Peyer's patch (tissue), 4 donors: ENCODE measurements at places on chromosomes 16 and 17. TPM values are rescaled to one million over a fixed set of nuclear protein-coding genes. Genes with fewer than 3 reads are reported as not detected.

The P2RX1 gene
- total RNA-seq = 27.2 TPM

The LGALS9B gene
- 6.6 TPM for total RNA-seq

The HAS3 gene
- 2.5 TPM for total RNA-seq

The CEP20 gene
- 18.2 TPM for total RNA-seq

The RPL26 gene
- 865 TPM for total RNA-seq

The TEFM gene
- 25.9 TPM for total RNA-seq

DNA sequence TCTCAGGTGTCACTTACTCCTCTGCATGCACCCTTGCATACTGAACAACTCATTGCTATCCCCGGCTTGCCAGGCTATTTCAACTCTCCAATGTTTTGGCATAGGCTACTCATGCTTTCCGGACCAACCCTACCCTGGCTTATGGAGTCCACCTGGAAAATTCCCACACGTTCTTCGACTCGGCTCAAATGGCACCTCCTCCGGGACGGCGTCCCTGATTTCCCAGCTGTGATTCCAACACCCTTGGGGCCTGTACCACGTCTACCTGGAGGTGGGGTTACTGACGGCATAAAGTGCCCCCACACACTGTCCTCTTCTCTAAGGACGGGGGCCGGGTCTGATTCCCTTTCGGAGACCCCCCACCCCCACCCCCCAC is 498 bp downstream of the SMYD4 start:
- H3K36me3 ChIP-seq = no peaks in the 10 kb centered on the region
- peak overlapping the region; percentile 91 for H3K27ac ChIP-seq
- H3K4me3 ChIP-seq = peak overlapping the region; percentile 84
- no peak for DNase-seq
- H3K4me1 ChIP-seq = peaks cover 9% of the 10 kb centered on the region

GRCh38 chr17:36777118-36777517 is 160.2 kb upstream of the LHX1 start:
- H3K36me3 ChIP-seq = no peaks in the 10 kb centered on the region
- H3K27me3 ChIP-seq = no peaks in the 10 kb centered on the region
- no peak overlapping the region for H3K27ac ChIP-seq
- H3K4me3 ChIP-seq = no peak overlapping the region

DNA sequence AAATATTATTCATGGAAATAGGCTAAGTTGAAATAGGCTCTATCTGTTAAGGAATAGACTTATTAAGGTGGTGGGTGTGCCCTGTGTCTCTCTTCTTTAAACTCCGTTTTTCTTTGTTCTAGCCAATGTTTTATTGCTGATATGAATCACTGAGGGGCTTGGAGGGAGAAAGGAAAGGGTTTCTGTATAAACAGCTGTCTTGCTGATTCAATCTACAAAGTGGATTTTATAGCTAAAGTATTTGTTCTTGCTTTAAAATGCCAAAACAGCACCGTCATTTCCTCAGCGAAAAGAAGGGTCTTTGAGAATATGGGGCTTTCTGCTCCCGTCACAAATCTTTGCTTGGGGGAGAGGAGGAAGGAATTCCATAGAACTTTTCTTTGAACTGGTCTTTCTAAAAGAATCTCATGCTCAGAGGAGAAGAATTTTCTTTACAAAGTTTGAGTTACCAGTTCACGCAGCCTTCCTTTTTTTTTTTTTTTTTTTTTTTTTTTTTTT is 39.3 kb downstream of the MSI2 start:
- H3K4me3 ChIP-seq = no peak overlapping the region
- no peak for DNase-seq
- peaks cover 5% of the 10 kb centered on the region for H3K4me1 ChIP-seq
- H3K36me3 ChIP-seq = no peaks in the 10 kb centered on the region

- H3K4me3 ChIP-seq = no peak overlapping the region
- no peaks in the 10 kb centered on the region for H3K4me1 ChIP-seq
- H3K27ac ChIP-seq = no peak overlapping the region
- no peak for DNase-seq
- H3K36me3 ChIP-seq = no peaks in the 10 kb centered on the region
- no peaks in the 10 kb centered on the region for H3K27me3 ChIP-seq
Observed at GRCh38 chr17:10161386-10161785, 37.0 kb downstream of the GAS7 start.

DNA sequence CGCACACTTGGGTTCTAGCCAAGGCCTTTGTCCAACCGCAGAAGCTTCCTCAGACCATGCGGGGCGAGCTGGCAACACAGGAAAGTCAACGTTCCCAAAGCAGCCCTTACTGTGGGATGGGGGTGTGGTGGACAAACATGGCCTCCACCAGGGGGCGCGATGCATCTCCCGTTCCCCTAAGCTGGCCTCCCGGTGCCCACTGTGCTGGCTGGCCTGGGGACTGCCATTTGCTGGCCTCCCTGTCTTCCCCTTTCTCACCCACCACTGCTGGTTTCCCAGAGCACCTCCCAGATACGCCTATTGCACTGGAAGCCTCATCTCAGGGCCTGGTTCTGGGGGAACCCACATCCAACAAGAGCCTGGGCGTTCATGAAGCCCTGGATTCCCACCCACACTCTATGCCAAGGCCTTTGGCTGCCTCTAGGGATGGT is 145.3 kb downstream of the IRF8 start:
- H3K27ac ChIP-seq = no peak overlapping the region
- H3K4me1 ChIP-seq = no peaks in the 10 kb centered on the region
- DNase-seq = peak; percentile 22
- H3K4me3 ChIP-seq = no peak overlapping the region
